Right atrium auricular region (tissue), 2 donors: ENCODE measurements at places on chromosomes 16 and 17. TPM values are rescaled to one million over a fixed set of nuclear protein-coding genes. Genes with fewer than 3 reads are reported as not detected.
A peak's percentile ranks its signal among the peaks of the same experiment; 100 is the strongest.

The OSGIN1 gene
- 6.0 TPM for total RNA-seq

The TEX14 gene
- not detected for total RNA-seq

The INPP5K gene
- 64.9 TPM for total RNA-seq

The SLC22A31 gene
- total RNA-seq: 0.75 TPM

The CDH11 gene
- 51.6 TPM for total RNA-seq

The RUNDC3A gene
- 1.7 TPM for total RNA-seq

DNA sequence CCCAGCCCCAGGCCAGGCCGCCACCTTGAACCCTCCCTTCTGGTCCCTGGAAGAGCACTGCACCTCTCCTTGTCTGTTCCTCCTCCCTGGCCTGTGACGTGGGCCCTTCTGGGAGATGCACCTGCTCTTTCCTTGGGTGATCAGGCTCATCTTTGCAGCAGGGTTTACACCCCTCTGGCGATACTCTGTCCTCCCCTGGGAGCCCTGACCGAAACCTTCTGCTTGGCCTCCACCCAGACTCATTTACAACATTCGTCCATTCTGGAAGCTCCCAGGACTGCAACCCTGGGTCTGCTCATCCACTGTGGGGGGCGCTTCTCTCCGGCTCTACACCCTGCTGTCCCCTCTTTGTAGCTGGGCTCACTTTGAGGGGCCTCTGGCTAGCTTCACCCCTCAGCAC is 73.3 kb downstream of the PGS1 start:
- no peak overlapping the region for H3K4me3 ChIP-seq
- H3K27me3 ChIP-seq: no peaks in the 10 kb centered on the region
- H3K27ac ChIP-seq: no peak overlapping the region
- H3K36me3 ChIP-seq: no peaks in the 10 kb centered on the region

DNA sequence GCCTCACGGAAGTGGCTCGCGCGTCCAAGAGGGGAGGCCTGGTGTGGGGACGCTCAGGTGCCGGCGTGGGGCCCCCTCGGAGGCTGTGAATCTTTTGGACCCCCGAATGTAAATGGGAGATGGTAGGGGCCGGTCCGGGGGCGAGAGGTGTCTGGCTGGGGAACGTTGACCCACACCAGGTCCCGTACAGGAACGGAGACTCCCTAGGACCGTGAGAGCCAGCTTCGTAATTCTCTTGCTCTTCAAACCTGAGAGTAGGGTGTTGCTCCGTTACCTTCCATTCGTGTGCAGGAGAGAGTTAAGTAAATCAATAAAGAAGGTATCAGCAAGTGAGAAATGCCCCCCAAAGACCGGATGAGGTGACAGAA is 481 bp downstream of the LYRM1 start:
- peak overlapping the region; percentile 89 for H3K4me3 ChIP-seq
- H3K27ac ChIP-seq: peak overlapping the region; percentile 99
- H3K4me1 ChIP-seq: peaks cover 80% of the 10 kb centered on the region
- no peaks in the 10 kb centered on the region for H3K27me3 ChIP-seq
- DNase-seq: no peak
- H3K36me3 ChIP-seq: peaks cover 9% of the 10 kb centered on the region

DNA sequence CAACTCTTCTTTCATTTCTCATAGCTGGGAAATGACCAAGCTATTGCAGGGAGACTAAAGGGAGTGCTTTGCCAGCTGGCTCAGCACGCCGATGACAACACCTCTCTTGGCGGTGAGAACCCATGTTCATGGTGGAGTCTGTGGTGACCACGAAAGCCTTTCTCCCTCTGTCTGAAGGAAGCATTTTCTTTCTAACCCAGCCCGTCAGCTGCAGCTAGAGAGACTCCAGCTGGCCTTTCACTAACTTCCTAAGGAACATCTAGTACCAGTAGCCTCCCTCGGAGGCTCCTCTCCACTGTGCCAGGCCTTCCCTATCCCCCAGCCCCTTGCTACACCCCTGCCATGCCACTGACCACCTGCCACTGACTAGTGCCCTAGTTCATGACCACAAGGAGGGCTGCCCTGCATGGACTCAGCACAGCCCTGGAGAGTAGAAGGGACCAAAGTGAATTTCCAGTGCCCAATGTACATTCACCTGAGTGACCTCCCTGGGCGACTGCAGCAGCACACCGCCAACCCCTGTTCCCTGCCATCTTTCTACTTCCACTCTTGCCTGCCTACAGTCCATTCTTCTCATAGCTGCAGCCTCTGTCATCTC is 81.3 kb downstream of the CBLN1 start:
- no peaks in the 10 kb centered on the region for H3K27me3 ChIP-seq
- H3K4me1 ChIP-seq: no peaks in the 10 kb centered on the region
- DNase-seq: no peak
- H3K27ac ChIP-seq: no peak overlapping the region
- H3K36me3 ChIP-seq: no peaks in the 10 kb centered on the region

- H3K4me3 ChIP-seq: no peak overlapping the region
- no peak for DNase-seq
Measured at GRCh38 chr16:22126037-22126558, 33.8 kb downstream of the VWA3A start.

DNA sequence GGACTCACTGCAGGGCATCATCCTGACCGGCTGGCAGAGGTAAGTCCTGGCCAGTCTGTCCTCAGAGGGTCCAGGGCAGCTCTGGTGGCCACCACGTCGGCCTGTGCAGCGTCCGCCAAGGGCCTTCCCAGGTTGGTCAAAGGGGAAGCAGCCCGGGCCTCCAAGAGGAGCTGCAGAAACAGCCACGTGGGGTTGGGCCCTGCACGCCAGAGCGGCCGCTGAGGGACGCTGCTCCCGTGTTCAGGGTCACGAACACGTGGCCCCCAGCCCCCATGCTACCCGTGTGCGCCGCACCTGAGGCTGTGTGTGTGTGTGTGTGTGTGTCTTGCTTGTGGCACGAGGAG is 13.3 kb downstream of the CYBC1 start:
- H3K27me3 ChIP-seq: no peaks in the 10 kb centered on the region
- peaks cover 6% of the 10 kb centered on the region for H3K4me1 ChIP-seq
- peaks cover 7% of the 10 kb centered on the region for H3K36me3 ChIP-seq
- H3K4me3 ChIP-seq: no peak overlapping the region
- H3K27ac ChIP-seq: no peak overlapping the region

DNA sequence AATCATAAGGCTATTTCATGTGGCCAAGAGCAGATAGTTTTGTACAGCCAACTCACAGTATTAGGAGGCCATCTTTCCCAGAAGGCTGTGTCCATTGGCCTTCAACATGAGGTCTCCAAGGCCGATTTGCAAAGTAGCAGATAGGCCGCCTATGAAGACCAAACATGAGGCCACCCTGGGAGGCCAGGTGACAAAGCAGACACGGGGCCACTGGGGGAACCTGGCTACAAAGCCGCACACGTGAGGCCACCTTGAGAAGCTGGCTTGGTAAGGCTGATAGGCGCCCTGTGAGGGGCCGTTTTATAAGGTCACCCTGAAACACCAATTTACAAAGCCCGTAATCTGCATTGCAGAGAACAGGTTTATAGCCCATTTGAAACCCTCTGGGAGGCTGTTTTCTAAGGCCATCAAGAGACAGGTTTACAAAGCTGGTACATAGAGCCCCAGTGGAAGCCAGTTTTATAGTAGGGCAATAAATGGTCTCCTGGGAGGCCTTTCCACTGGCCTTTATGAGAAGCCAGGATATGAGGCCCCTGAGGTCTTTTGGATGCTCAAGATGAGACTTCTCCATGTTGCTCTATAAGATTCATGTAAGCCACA is 4.9 kb downstream of the KDM8 start:
- peaks cover 12% of the 10 kb centered on the region for H3K4me1 ChIP-seq
- no peaks in the 10 kb centered on the region for H3K27me3 ChIP-seq
- no peak for DNase-seq
- H3K36me3 ChIP-seq: peaks cover 20% of the 10 kb centered on the region
- H3K4me3 ChIP-seq: no peak overlapping the region

- H3K4me1 ChIP-seq: no peaks in the 10 kb centered on the region
Measured at GRCh38 chr16:2178321-2179106, 17.9 kb downstream of the CASKIN1 start.
